ENCODE measurements at places on chromosomes 11 and 22.

- DNase-seq: no peak
These were observed 91.4 kb upstream of the BIRC3 start for GRCh38 chr11:102225689-102226568.

GRCh38 chr22:17370766-17371432 is 1.6 kb downstream of the CECR2 start:
- DNase-seq: no peak

DNA sequence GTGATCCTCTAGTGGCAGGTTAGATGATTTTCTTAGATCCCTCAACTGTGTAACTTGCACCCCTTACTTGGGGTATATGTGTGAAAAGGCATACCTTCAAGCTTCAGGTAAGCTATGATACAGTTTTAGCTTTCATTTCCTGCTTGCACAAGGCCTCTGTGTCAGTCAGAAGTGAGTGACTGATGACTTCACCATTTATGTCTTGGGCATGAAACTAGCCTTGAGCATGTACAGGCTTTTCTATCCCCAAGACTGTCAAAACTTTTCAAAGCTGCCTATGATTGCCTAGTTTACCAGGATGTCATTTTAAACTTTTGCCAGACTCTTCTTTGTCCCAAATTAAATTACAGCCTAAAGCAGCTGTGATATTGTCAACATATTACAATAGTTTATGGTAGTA is 286.1 kb upstream of the CNTN5 start:
- no peak for DNase-seq

GRCh38 chr11:20518323-20518834 is 81.0 kb upstream of the SLC6A5 start:
- DNase-seq: peak; percentile 4

DNA sequence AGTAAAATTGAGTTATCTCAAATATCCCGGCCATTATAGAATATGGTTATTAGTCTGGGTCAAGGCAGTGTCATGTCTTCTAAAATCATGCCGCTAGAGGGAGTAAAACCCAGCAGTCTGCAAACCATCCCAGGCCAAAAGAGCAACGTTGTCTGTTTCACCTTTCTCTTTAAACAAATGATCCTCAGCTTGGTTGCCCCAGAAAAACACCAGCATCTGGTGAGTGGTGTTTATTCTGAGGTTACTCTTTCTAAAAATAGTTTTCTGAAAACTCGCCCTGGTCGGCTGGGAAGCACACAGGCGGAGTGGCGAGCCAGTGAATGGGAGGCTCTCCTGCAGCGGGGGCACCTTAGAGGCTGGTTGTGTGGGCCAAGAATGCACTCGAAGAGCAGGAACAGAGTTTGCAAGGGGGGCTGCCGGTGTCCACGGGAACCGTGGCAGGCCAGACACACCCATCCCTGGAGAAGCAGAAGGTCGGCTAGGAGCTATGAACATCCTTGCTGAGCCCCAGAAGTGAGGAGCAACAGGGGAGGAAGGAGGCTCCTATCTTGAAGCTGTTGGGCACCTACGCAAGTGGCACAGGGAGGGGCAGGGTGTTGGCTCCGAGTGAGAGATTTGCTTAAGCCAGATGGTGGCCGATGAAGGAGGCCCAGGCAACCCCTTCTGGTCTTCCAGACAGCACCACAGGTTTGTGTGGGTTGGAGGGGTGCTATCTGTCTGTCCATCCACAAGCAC is 297.1 kb downstream of the ETS1 start:
- DNase-seq: peak; percentile 72

DNA sequence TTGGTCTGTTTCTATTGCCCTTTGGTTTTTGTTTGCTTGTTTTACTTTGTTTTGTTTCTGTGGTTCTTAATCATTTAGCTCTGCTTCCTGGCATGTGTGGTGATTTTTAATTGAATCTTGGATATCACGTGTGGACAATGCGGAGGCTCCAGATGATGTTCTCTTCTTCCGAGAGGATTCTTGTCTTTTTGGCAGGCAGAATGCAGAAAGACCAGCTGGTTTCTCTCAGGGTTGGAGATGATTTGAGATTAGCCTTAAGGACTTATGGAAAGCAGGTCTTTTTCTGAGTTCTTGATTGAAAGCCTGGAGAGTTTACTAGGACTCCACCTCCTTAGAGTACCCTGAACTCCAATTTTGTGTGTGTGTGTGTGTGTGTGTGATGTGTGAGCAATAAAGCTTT is 21.0 kb upstream of the ANO1 start:
- DNase-seq: no peak

GRCh38 chr11:111916768-111917167 is 1.9 kb upstream of the C11orf52 start:
- DNase-seq: no peak

DNA sequence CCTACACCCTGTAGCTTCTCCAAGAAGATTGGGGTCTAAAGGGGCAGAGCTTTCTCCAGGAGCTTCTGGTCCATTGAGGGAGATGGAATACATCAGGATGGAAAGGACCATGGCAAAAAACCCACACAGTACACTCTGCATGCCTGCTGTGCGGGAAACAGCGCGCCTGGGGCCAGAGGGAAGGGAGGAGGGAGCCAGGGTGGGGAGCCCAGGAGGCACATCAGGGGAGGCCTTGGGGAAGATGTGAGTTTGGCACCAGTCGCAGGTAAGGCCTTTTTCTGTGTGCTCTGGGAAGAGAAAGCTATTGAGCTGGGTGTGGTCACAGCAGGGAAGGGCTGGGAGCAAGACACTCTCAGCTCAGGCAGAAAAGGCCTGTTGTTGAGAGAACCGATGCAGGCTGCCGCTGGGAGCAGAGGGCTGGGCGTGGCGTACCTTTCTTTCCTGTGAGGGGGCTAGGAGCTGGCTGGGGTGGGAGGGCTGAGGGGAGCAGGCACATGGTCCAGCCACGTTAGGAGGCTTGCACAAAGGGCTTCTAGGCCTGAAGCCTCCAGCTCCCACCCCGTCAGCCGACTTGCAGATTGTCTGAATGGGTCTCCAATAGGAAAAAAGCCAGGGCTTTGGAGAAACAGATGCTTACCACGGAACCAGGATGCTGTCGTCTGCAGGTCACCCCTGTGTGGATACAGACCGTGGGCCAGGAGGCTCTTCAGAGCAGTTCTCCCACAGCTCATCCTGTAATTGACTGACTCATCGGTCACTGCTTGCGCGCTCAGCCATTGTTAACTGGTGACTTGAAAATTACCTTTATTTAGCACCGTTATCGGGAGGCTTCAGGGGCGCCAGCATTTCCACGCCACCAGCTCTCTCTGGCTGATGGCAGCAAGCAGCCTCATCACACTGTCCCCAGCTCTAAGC is 237.3 kb downstream of the ST3GAL4 start:
- no peak for DNase-seq

DNA sequence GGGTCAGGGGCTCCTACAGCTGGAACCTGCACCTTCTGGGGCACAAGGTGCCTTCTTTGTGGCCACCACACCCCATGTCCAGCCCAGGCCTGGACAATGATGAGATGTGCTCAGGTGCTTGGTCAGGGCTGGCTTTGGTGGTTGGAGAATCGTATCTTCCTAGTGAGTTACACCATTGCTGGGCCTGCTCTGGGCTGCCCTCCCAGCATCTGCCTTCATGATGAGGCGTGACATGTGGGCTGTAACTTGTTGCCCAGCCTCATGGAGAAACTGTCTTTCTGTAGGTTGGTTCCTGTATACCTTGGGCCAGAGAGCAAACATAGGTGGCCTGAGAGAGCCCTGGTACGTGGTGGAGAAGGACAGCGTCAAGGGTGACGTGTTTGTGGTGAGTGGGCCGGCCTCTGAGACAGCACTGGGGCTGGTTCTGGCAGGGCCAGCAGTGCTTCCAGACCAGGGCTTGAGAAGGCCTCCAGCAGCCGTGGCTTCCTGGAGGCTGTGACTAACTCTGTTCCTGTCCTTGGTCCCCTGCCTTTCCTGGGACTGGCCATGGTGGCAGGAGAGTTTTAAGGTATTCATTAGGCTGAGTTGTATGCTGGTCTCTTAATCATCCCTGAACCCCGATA is 18.1 kb downstream of the TRMU start:
- DNase-seq: no peak

GRCh38 chr22:18968011-18968749 is 32.1 kb upstream of the PRODH start:
- DNase-seq: no peak

GRCh38 chr11:34915136-34916014 is 804 bp downstream of the APIP start:
- peak; percentile 35 for DNase-seq

DNA sequence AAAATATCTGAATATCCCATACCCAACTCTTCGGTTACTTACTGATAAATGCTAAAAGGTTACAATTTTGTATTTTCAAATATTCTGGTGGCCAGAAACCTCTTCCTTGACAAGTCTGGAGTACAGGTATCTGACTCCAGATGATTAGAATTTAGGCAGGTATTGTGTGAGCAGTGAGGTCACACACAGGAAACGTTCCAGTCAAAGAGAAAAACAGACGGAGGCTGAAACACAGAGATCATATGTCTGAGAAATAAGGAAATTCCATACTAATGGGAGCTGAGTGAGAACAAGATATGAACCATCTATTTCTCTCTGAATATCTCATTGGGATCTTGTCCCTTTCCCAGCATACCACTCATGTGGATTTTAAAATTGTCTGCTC is 89.4 kb upstream of the IGLL5 start:
- DNase-seq: no peak

DNA sequence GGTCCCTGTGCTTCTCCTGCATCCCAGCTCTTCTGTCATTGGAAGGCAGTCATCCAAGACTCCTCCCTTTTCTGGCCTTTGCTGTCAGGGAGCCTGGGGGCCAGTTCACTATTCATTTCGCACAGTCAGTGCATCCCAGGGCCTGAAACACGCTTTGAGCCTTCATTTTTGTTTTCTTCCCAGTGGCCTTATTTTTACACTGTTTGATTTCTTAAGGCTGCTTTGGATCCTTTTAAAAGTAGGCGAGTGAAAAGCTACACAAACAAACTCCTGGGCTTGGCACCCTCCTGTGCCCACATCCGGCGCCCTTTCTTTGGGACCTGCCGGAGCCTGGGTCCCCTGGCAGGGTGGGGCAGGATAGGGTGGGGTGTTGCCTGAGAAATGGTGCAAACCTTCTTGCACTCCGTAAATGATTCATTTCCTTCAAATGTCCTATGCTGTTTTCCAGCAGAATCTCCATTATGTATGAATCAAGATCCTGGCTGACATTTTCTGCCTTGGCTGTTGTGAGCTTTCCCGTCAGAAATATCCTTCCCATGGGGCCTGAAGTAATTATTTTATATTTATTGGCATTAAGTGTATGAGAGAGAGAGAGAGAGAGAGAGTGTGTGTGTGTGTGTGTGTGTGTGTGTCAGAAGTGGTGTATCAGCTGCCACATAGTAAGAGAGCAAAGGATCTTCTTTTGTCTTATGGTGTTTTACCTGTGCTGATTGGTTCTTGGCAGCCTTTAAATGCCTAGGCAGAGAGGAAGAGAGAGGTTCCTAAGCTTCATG is 45.6 kb downstream of the BCR start:
- no peak for DNase-seq

DNA sequence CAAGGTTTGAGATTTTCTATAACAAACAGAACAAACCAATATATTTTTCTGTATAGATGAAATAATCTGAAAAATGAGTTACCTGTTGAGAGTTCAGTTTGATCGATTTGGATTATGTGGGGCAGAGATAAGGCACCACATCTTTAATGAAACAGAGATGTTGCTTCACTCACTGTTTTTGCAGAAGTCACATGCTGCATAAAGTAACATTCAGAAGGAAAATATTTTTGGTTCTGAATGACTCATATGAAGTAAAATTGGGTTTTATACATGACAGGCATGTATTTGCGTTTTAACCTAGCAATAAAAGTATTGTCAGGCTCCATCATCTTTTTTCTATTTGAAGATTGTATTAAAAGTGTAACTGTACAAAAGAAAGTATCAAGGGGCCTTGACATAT is 77.8 kb downstream of the BBOX1 start:
- no peak for DNase-seq

DNA sequence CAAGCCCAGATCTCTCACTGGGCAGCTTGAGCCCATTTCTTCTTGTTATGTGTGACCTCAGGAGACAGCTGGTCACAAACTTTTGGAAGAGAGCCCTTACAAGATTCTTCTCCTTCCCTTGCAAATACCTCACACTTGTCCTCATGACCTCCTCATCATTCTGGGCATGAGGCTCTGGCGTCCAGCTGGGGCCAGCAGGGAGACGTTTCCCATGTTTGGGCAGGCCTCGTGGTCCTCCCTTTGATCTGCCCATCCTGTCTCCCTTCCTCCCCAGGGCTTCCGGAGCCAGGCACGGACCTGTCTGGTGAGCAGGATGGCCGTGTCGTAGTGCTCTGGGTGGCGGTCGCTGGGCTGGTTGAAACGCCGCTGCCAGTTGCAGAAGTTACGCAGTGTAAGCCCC is 9.7 kb downstream of the ADAMTS8 start:
- DNase-seq: no peak

DNA sequence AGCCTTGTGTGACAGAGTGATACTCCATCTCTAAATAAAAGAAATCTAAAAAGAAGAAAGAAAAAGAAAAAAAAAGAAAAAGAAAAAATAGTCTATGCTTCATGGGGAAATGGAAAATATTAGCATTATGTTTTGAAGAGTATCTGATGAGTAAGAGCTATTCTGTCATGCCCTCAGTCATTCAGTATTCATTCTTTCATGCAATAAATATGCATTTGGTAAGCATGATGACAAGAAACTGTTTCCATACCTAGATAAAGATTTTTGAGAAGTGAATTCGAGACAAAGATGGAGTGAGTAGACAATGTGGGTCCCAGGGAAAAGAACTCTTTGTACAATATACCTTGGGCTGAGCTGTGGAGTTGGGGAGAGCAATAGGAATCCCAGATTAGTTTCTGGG is 6.2 kb upstream of the IFTAP start:
- no peak for DNase-seq

DNA sequence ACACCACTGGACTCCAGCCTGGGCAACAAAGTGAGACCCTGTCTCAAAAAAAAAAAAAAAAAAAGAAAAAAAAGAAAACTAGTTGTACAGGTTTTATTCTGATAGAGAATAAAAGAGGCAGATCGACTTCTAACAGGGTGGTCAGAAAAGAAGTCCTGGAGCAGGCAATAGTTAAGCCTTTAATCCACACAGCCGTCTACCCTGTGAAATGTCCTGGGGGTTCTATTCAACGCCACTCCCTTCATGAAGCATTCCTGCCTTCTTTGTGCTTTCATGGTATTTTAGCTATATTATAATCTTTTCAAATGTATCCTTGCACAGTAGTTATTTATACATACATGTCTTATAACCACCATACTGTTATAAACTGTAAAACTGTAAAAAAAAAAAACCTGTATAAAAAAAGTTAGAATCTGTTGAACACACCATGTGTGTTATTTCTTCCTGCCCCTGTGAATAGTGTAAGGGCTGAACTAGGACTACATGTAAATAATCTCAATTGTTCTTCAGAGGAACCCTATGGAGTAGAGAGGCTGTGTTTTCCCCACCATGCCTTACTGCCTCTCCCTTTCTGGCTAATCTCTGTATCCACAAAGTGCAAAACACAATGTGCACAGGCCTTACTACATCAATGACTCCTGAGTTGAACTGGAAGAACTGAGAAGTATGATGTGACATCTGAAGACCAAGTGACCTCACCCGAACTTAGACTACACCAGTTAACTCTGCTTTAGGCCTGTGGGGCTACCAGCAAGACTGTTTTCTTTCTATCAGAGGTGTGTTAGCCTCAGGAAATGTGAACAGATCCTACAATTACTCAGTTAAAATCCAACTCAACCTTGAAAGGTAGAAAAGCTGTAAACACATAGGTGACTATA is 25.3 kb downstream of the PRCP start:
- no peak for DNase-seq

GRCh38 chr11:27518518-27518917 is 11.9 kb upstream of the LIN7C start:
- no peak for DNase-seq

Measured in NCI-H774 (cell line).